ENCODE measurements at places on chromosomes 11 and 22. TPM values are rescaled to one million over a fixed set of nuclear protein-coding genes. Genes with fewer than 3 reads are reported as not detected.

DNA sequence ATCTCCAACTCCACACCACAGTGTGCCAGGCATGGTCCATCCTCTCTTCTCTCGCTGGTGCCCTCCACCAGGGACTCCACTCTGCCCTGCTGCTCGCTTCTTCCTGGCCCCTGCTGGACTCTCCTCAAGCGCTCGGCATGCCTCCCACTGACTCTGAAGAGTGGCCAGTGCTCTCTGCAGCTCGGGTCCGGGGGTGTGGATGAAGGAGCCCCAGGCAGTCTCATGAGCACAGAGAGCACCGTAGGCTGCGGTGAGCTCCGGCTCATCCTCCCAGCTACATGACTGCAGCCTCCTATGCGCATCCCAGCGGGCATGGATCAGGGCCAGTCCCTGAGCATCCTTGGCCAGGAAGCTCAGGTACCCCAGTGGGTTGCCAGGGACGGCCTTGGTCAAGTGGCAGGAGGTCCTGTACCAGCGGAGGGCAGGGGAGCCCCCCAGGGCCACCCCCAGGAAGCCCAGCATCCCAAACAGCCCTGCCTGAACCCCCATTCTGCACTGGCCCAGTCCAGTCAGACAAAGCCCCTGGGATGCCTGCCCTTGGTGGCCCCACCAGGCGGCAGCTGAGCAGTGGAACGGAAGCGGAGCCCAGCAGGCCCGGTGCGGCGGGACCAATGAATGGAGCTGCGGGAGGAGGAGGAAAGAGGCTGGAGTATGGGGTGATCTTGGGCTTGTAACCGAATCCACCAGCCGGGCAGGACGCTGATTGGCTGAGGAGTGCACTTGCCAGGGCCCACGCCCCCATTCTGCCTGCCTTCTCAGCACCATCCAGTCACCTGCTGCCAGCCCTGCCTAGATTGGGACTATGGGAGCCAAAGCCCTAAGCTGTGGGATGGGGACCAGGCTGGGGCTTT is at the start of gene PLA2G3:
Gene PLA2G3, minus strand, starts transcription at position 643 of the 851 bp plus-strand sequence. Its CDS starts 154 bp downstream, at position 489.
- peak; percentile 68 for DNase-seq

DNA sequence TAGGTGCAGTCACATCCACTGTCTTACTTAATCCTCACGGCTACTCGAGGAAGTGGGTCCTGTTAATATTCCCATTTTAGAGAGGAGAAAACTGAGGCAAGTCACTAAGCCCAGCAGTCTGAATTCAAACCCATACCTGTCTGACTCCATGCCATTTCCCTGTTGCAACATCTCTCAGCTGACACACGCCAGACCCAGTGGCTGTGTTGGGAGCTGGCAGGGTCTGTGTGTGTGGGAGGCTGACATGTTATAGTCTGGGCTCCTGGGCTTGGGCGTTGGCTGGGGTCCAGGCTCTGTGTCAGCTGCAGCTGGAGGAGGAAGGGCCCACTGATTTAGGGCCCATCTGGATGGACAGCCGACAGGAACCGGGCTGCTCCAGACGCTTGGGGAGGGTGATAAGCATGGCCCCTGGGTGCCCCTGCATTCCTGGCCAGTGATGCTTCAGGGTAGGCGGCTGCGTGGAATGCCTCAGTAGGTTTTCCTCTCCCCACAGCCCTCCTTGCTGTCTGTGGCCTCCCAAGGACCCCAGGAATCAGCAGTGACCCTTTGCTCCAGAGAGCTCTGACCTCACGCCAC is 562.5 kb downstream of the MN1 start:
- no peak for DNase-seq

- no peak for DNase-seq
Observed at GRCh38 chr11:122851366-122851966, 13.2 kb downstream of the CRTAM start.

DNA sequence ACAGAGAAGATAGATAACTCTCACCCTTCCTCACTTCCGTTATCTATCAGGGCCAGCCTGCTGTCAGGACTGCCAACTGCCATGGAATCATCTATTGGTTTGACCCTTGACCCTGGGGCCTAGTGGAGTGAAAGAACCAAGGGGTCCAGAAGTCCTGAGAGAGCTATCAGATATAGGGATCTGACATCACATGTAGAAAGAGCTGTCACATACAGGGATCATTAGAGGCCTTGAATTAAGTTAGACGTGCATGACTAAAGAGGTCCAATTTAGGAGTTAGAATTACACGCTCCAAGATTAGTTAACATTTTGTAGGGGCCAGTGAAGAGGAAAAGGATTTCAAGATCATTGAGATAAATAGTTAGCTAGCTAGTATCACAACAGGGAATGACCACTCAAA is at the start of gene TMEM225:
Gene TMEM225, minus strand, starts transcription at position 101 of the 400 bp plus-strand sequence. CDS start 245 bp downstream, outside the sequence.
- DNase-seq = no peak

DNA sequence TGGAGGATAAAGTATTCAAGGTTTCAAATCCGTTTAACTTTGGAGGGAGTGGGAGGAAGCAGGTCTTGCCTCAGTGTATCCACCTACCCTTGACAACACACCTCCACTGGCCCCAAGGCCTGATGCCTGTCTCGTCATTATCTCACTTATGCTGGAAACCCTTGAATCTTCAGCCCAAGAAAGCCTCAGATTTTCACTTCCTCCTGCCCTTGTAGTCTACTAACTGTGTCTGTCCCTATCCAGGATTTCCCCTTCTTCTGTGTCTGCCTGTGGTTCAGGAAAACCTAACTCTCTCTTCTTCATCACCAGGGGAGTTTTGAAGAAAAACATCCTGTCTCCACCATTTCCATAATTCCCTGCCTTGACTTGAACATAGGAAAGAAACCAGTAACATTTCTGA is 56.1 kb downstream of the SYT9 start:
- DNase-seq = no peak

DNA sequence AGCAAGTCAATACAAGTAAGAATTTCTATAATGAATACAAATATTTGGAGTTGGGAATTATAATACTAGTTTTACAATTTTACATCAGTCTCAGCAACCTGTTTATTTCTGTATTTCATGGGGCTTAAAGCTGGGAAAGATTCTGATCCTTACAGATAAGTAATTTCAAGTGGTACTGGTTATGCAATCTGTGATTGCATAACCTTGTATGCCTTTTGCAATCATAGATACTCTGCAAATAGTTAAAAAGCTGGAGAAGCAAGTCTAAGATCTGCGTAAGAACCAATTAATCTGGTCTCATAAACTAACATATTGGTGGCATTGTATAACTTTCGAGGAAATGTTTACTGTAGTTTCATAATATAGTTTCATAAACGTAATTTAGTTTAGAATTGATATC is 198.3 kb upstream of the PGR start:
- no peak for DNase-seq

GRCh38 chr11:6992457-6993417 is 27.4 kb downstream of the ZNF214 start:
- DNase-seq = peak; percentile 65

- DNase-seq = no peak
Observed at GRCh38 chr11:128953151-128953550, 10.5 kb upstream of the TP53AIP1 start.

DNA sequence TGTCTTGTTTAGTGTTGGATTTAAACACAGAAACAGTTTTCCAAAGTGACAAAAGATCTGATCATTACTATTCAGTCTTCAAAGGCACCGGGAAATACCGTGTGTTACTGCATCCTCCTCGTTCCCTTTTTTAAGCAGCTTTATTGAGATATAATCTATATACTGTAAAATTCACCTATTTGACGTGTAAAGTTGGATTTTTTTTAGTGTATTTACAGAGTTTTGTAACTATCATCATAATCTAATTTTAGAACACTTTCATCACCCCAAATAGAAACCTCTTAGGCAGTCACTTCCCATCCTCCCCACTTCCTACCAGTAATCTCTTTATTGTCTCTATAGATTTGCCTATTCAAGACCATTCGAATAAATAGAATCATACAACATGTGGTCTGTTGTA is 1.4 kb downstream of the ANO5 start:
- no peak for DNase-seq

DNA sequence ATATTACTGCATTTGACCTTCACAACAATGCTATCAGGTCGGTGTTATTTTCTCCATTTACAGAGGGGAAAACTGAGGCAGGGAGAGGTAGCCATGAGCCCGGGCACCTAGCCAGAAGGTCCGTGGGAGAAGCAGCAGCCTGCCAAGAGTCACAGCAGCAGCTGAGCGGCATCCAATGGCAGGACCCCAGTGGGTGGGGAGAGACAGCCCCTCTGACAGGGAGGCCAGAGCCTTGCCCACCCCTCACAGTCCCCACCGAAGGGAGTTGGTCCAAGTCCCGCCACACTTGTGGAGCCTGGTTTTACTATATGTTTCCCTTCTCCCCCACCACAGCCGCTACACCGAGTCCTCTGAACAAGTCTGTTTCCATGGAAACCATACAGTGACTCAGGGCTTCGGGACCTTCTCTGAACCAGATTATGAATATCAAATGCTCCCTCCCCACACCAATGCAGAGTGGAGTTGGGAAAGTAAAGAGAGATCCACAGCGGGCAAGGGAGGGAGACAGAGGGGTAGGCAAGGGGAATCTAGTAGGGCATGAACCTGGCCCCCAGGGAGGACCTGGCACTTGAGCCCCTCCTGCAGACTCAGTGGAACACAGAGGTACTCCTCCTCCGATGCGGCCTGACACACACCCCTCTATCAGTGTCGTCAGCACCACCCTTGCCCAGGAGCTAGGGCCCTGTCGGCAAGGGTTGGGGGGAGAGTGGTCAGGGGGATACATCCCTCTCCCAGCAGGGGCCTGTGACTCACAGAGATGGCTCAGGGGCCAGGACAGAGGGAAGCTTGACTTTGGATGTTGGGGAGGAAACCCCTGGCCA is 2.5 kb downstream of the CHST1 start:
- DNase-seq = no peak

GRCh38 chr11:26626346-26626745 is 54.3 kb upstream of the MUC15 start:
- DNase-seq = no peak

- no peak for DNase-seq
Observed at GRCh38 chr22:31616315-31616980, 45.6 kb downstream of the PISD start.

DNA sequence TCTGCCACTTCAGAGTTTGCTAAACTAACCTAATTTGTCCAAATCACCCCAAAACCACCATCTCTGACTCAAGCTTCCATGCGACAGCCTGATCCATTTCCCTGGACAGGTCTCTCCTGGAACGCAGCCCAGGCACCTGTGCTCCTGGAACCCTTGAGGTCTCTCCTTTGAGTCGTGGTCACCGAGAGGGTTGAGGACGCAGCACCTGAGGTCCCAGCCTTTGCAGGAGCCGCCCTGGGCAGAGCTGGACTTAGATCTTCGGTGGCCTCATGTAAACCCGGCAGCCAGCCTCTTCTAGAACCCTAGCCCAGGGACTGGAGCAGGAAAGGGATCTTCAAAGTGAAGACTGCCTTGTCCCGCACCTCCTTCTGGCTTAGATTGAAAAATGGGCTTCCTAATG is 37.6 kb downstream of the ASRGL1 start:
- DNase-seq = no peak

DNA sequence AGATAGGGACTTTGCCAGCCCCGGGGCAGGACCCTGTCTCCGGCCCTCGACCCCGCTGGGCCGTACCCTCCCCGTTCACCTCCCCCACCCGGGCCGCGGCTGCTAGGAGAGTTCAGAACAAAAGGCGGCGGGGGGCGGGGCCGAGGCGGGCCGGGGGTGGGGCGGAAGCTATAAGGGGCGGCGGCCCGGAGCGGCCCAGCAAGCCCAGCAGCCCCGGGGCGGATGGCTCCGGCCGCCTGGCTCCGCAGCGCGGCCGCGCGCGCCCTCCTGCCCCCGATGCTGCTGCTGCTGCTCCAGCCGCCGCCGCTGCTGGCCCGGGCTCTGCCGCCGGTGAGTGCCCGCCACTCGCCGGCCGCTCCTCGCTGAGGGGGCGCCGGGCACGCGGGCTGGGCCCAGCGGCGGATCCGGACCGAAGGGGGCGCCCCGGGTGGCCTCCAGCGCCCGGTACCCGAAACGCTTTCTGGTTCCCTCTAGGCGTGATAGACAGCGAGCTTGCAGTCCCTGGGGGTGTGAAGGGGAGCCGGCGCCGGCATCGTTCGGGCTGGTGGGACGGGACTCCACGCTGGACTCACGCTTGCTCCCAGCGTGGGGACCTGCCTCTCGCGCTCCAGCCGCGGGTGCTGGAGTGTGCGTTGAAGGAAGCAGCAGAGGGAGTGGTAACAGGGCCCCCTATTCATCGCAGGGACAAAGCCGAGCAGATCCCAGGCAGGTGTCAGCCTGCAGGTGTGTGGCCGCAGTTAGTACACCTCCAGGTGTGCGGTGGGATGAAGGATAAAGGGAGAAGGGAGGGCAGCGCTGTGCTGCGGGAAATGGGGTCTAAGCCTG is at the start of gene MMP11:
Gene MMP11, plus strand, starts transcription at position 201 of the 825 bp plus-strand sequence. Its CDS starts 22 bp downstream, at position 223.
- peak; percentile 33 for DNase-seq

- no peak for DNase-seq
Observed at GRCh38 chr22:17853073-17853472, 78.8 kb upstream of the BID start.

DNA sequence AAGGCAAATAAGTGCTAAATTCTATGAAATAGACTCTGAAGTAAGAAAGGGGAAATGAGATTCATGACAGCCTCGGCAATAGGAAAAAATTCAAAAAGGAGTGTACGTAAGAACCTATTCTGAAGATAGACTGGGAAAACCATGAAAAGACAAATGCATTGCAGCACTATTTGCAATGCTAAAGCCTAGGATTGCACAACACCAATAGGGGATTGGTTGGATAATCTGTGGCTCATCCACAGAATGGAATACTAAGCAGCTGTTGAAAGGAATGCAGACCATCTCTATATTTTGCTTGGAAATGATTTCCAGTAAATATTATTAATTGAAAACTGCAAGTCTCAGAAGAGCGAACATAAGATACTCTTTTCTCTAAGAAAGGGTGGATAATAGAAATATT is 91.7 kb upstream of the CLMP start:
- DNase-seq = no peak

GRCh38 chr11:12674571-12674935 is 332 bp downstream of the TEAD1 start:
- no peak for DNase-seq

DNA sequence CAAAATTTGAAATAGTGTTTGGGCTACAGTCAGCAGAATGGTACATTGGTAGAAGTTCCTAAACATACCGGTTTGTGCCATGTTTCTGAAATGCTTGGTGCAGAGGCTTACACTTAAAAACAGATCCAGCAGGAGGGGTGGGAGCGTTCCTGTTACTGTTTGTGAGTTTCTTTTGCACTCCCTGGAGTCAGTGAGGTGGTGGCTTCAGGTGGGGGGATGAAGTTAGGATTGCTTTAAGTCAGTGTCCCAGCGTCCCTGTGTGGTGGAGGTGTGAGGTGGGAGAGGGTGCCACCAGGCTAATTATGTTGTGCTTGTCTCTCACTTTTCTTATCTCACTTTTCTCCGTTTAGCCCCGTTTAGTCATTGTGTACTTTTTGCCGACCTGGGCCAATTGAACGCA is 9.7 kb downstream of the TNRC6B start:
- no peak for DNase-seq

Gene PLAAT2
- total RNA-seq = not detected

Gene RIBC2
- total RNA-seq = 7.4 TPM

Gene NRIP3
- total RNA-seq = 0.27 TPM

Gene OVOL1
- 8.5 TPM for total RNA-seq

Gene FHIP1B
- total RNA-seq = 105 TPM

Gene OR5B21
- not detected for total RNA-seq

Gene OR51B2
- total RNA-seq = not detected

Gene ZNF280A
- not detected for total RNA-seq

Gene RIC3
- total RNA-seq = 25.0 TPM

Measured in prostate gland (tissue), 2 donors.